Ascending aorta (tissue), 2 donors: ENCODE measurements at places on chromosomes 12 and 14.

- no peak for DNase-seq
Observed at GRCh38 chr14:52115286-52115685, 46.4 kb upstream of the NID2 start.

DNA sequence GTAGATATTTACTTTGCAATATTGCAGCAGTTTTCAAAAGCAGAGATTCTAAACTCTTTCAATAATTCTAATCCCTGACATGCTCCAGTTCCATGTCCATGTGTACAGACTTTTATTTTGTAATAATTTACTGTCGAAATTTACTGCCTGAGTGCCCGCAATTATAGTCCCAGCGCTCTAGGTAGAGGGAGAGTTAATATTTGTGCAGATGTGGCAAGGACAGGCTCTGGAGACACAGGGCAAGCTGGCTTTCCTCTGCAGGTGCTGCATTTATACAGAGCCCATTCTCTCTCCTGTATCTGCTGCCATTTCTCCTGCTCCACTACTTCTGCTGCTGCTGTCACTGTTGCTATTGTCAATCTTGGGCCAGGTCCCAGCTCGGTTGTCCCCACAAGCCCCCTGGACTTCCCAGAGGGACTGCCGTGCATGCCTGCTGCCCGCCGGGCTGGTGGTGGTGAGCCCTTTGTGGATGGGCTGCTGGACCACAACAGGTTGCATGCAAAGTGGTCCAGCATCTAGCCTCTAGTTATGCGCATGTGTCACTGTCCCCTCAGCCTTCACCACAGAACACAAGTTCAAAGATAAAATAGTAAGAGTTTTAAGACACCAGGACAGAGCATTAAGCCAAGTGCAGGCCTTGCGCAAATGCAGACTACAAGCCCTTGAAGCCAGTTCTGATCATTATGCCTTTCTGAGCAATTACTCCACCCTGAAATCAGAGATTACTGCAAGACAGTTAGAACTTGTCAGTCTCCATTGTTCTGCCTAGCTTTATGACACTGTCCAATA lies 40.8 kb upstream of the CSRP2 start:
- DNase-seq: no peak

GRCh38 chr14:66541627-66542026 lies 33.7 kb downstream of the GPHN start:
- DNase-seq: no peak

DNA sequence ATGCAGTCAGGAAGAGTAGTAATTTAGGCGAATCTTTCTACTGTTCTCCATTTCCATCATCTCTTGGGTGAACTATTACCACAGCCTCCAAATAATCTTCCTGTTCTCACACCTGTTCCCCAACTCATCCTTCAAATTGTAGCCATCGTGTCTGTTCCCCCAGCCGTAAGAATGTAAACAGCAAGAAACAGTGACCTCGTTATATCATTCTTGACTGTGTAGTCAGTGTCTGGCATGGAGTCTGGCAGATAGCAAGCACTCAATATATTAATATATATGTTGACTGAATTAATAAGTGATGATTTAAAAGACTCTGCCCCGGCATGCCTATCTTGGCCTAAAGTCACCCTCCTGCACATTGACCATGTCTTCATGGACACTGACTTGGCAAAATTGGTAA lies 20.3 kb downstream of the PDE6H start:
- no peak for DNase-seq

DNA sequence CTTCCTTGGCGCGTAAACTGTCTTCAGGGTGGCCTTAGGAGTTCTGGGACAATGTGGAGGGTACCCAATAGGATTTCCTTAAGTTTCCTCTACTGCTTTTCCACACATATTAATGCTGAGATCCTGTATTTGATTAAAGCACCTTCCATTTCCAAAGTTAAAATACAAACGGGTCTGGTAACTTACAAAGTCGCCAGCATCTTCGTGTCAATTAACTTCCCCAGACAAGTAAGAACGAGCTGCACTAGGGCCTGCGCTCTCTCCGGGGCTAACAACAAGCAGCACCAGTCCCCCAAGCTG lies 130.9 kb downstream of the NDUFA12 start:
- no peak for DNase-seq

DNA sequence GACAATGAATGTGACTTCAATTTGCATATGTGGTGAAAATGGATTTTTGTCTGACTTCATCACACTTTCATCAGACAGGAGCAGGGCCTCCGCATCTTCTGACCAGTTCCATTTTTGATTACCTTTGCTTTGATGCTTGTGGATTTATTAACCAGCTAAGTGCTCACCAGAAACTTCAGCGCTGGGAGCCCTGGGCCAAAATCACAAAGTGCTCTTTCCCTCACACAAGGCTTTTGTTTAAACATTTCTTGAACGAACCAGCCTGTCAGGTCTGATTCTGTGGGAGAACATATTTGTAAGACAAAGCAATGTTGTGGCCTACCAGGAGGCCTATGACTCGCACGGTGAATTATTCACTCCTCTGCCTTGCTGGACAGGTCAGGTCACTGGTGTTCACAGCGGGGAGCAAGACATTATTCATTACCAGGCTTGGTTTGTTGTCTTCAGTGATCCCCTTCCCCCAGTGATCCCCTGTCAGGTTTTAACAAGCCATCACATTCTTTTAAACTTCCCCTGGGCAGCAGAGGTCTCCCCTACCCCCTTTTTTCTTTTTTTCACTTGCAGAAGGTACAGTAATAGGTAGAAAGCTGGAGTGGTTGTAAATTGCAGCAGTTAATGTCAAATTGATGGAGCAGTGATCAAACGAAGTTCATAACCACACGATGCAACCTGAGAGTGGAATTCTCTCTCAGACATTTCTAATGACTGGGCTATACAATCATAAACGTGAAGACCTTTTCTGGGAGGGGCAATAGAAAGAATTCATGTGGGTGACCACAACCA lies 167.5 kb upstream of the PRICKLE1 start:
- no peak for DNase-seq

DNA sequence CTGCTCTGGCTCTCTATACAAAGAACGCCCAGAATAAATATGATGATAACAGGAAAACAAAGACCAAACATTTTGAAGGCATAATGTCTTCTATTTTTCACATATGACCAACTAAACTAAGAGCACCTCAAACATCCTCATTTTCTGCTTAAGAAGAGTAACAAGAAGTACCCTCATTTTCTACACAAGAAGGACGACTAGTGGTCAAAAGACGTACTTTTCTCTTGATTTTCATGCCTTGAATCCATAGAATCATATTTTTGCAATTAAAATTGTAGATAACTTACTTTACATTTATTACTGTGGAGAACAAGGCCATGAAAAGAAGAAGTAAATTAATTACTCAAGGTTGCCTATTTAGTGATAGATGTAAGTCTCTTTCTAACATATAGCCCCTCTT lies 358.6 kb downstream of the DUSP6 start:
- DNase-seq: no peak

DNA sequence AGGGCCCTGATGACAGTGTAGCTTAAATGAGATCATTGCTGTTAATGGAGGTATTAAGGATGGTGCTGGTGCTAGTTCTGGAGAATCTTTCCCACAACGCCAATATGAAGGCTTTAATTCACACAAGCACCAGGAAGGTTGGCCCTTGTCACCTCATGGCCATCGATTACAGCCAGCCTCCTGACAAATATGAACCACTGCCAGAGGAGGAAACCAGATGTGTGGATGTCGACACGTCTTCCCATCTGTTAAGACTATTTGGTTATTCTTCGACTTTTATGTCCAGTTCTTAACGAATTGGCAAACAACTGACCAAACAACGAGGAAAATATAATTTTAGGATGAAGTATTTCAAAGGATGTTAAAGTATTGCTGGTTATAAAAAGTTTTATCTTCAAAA lies 79.5 kb downstream of the PIK3C2G start:
- no peak for DNase-seq

DNA sequence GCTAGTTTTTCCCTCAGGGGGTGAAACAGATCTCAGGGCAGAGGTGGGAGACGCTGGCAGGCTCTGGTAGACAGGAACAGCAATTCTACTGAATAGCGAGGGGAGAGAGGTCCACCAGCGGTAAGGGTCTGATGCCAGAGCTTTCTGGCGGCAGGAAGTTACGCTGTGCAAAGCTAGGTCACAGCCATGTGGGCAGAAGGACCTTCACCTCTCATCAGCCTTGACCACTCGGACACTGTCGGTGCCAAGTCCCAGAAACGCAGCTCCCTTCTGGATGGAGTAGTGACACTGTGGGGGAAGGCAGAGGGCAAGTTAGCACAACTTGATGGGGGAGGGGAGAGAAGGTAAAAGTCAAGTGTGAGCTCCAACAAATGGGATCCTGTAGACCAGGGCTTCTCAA lies 10.3 kb upstream of the ZNF740 start:
- DNase-seq: no peak

DNA sequence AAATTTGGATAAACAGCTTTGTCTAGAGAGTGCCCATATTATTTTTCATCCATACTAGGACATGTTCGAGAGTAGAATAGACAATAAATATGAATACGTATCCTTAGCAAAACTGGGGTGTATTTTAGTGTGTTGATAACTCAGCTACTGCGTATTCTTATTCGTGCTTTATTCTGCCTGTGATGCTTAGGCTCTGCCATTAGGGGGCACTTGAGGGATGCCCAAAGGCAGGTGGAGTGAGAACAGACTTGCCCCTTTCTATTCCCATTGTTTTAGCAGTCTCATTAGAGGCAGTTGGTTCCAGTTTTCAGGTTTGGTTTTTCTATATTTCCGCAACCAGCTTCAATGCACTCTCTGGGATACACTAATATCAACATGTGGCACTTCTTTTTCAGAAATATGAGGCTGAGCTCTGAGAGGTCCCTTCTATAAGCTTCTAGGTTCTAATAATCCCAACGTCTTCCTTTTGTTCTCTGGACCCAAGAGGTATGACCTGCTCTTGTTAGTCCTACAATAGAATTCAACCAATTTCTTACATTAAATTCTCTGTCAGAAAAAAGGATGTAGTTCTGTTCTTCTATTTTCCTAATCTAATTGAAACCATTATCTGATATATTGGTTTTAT lies 985.7 kb upstream of the FBXO33 start:
- no peak for DNase-seq

DNA sequence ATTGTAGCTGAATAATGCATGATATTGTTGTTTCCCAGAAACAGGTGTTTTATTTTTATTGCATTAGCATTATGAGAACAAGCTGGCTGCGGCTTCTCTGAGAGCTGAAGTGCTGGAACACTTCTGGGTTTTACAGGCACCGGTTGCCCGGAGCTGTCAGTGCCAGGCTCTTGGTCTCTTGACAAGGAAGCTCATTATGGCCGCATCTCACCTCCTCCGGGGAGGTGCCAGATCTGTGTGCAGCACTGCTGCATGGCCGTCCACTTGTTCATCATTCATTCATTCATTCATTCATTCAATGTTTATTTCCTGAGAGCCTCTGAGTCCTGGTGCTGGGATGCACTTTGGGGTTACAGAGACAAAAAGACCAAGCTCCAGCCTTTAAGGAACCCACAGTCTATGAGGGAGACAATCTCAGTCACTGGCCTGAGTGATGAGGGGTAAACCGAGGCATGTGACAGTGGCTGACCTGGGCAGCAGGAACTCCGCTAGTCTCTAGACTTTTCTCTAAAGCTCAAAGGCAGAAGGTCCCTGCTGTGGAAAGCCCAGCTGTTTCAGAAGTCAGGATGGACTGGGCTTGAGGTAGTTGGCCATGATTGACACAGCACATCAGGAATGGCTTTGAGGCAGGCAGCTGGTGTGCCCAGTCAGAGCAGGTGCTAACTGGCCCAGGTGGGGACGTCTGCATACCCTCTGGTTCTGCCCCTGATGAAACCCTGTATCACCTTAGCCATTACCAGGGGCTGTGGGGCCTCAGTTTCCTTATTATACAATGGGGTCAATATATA lies 181.0 kb downstream of the ADGRD1 start:
- no peak for DNase-seq

DNA sequence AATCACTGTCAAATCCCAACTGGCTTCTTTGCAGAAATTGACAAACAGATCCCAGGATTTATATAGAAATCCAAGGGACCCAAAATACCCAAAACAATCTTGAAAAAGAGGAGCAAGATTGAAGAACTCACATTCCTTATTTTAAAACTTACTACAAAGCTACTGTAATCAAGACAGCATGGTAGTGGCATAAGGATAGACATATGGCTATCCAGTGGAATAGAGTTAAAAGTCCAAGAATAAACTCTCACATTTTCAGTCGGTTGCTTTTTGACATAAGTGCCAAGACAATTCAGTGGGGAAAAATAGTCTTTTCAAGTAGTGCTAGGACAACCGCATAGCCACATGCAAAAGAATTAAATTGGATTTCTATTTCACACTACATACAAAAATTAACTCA lies 81.0 kb upstream of the HOXC13 start:
- DNase-seq: no peak

DNA sequence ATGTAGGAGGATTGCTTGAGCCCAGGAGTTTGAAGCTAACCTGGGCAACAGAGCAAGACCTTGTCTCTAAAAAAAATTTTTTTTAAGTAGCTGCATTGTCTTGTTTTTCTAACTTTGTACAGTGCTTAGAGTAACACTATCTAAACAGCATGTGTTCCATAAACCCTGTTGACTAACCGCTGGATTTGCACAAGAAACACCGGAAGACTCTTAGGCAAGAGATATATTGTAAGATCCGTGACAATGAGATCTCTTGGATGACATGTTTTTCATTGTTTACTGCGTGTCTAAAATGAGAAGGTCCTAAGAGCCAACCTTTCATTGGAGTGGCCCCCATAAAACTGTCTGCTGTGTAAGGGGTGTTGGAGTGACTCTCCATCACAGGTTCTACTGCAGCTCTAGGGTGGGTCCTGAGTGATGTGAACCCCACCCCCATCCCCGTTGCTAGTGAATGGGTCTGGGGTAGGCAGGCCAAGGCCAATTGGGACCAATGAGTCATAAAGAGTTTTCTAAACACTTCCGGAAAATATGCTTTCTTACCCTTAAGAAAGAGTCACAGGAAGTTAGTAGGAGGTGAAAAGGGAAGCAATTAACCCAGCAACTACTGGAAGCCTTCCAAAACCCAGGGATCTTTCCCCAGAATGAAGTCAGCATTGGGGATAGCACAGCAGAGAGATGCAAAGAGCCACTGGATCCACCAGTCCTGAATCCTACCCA lies 24.3 kb upstream of the PCNX1 start:
- DNase-seq: no peak

DNA sequence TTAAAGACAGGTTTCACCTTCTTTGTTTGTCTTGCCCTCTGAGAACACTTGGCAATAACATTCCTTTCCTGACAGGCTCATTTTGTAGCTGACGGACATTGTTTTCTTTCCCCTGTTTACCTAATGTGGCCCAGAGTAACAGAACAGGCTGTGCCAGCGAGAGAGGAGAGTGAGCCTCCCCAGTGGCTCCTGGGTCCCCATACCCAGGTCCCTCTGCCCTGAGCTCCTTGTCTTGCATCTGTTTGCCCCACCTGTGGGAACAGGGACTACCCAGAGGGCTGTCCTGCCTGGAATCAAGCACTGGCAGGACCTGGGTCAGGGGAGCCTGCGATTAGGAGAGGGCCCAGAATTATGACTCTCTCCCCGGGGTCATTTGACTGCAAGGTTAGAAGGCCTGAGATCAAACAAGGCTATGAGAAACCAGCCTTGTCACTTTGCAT lies 222.9 kb downstream of the ZFP36L1 start:
- DNase-seq: no peak

- no peak for DNase-seq
Observed at GRCh38 chr12:75170640-75171185, 38.9 kb downstream of the KCNC2 start.
